ENCODE measurements at places on chromosomes 3 and 15.

DNA sequence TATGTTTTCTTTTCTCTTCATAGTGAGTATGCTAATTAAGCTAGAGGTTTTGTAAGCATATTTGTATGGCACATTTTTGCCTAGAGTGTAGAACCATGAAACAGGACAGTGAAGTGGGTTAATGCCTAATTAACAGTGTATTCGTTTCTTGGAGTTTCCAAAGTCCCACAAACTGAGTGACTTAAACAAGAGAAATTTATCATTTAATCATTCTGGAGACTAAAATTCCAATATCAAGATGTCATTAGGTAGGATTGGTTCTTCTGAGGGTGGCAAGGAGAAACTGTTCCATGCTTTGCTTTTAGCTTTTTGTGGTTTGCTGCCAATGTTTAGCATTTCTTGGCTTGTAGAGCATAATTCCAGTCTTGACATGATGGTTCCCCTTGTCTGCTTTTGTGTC, 734.2 kb downstream of the NAALADL2 start:
- no peak for DNase-seq

GRCh38 chr3:157335233-157336076, 101.2 kb upstream of the PTX3 start:
- DNase-seq, result peak; percentile 55

DNA sequence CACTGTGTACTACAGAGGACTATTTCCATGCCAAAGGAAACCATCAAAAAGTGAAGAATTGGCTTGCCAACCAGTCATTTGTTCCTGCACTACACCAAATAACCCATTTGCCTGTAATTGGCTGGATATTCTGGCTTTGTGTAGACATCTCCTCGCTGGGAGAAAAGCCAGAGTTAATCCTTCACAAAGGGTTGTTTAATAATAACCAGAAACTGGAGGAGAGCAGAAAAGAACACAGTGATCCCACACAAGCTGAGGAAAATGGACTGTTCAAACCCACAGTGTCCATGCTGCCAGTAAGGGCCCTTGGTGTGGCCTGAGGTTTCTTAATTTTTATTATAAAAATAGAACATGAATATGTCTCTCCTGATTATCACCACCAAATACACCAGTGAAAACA, 294.0 kb downstream of the RORA start:
- no peak for DNase-seq

DNA sequence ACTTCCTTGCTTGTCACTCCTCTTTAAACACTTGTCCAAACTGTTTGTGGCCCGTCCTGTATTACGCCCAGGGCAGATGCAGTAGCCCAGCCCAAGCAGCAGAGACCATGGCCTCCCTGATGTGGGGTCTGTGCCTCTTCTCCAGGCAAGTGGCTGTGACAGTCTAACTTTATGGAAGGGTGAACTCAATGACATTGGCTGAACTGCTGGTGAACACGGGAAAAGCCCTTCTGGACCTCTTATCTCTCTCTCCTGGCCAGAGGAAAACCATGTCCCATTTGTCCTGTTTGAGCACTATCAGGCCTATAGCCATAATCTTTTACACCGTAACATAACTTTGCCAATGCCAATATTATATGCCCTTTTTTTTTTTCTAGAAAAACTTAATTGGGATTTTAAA, 67.6 kb downstream of the SMAD3 start:
- DNase-seq, result no peak

- DNase-seq, result no peak
These were observed 79.7 kb upstream of the ZNF280D start for GRCh38 chr15:56812961-56813360.

DNA sequence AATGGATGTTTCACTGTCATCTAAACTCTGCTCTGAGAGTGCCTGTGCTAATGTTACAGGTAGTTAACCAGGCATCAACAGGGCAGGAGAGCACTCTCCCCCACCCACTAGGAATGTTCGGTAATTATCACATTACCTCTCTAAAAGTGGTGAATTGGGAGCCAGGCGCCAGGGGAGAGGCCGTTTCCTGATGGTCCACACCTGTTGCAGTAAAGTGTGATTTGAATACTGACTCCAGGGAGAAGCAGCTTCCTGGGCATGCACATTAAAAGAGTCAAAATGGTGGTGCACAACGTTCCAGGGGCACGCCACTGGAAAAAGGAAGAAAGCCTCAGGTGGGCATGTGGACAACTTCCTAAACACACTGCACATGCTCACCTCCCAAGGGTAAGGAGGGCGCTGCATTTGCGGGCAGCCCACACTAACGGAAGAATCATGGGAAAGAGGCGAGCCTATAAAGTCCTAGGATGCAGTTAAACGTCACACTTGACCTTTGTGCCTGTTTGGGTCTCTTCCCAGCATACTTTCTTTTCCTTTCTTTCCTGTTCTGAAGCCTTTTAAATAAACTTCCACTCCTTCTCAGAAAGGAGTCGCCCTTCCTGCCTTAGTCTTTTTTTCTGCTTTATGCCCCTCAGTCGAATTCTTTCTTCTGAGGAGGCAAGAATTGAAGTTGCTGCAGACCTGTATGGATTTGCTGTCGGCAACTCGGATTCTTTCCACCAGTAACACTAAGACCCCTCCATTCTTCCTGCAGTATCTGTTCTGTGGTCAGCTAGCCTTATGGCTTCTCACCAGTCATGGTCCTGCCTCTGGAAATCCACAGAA, 28.9 kb upstream of the GPD1L start:
- no peak for DNase-seq

DNA sequence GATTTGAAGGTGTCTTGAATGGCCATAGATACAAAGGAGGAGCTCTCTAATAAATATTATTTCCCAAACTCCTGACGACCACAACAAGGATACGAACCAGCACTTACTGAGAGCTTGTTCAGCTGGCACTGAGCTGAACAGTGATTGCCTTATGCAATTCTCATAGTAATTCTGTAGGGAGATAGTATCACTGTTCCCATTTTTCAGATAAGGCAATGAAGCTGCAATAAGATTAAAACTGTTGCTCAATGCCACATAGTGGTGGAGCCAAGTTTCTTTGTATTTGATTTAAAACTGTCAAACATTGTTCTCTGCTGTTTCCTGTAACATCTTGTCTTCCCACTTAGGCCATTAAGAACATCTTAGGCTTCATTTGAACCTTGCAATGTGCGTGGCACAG, 163.9 kb downstream of the RPLP1 start:
- no peak for DNase-seq

- no peak for DNase-seq
These were observed 105.5 kb downstream of the IL1RAP start for GRCh38 chr3:190619353-190619752.

- no peak for DNase-seq
These were observed 30.9 kb downstream of the VIPR1 start for GRCh38 chr3:42533161-42533897.

DNA sequence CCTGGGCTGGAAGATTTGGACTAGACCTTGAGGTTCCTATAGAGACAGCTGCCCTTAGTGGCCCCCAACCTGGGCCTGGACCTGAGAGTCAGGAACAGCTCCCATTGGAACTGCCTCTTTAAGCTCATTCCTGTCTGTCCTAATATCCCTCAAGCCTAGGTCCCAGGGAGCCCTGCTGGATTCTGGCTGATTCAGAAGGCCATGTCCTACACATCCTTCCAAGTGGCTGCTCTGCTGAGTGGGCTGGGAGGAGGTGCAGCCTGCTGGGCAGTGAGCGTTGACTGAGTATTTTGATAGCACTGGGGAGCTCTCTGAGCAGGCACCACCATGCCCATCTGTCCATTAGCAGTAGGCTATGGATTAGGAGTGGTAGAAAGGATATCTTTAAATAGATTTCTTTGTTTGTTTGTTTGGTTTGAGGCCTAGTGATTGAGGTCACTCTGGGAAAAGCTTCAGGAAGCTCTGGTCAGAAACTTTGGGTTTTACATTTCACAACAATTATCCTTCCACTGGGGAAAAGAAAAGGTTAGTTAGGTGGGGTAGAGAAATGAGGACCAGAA, 54.6 kb upstream of the ATOSA start:
- DNase-seq, result no peak

DNA sequence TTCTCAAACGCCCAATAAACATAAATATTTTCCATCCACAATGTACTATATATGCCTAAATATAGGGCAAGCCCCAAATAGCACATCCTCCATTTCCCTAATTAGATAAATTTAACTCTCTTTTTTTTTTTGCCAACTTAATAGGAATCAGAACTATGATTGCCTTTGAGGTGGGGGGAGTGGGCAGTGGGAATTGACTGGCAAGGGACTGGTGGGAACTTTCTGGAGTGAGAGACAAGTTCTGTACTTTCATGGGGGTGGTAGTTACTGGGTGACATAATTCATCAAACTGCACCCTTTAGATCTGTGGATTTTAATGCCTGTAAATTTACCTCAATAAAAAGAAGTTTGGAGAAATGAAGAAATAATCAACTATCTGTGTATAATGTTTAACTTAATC, 88.2 kb upstream of the CTDSPL start:
- no peak for DNase-seq

- DNase-seq, result peak; percentile 76
These were observed 229.1 kb upstream of the ARHGEF26 start for GRCh38 chr3:153892126-153892525.

GRCh38 chr15:80447077-80447476, 42.9 kb downstream of the ARNT2 start:
- no peak for DNase-seq

DNA sequence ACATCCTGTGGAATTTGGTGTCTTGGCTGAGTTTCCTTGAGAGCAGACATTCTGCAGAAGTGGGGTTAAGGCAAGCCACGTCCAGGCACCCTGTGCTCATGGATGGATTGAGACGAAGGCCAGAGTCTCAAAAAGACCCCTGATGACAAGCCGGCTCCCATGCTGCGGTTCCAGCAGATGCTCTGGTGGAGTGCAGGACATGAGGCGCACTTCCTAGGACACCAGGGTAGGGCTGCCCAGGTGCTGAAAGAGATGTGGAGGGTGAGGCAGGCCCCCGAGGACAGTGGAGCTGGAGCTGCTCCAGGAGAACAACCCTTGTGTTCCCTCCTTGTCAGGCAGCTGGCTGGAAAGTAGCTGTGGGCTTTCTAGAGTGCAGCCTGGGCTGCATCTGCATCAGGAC, 81.0 kb downstream of the ASB7 start:
- DNase-seq, result no peak

GRCh38 chr15:95990833-95991232, 339.7 kb upstream of the NR2F2 start:
- no peak for DNase-seq

DNA sequence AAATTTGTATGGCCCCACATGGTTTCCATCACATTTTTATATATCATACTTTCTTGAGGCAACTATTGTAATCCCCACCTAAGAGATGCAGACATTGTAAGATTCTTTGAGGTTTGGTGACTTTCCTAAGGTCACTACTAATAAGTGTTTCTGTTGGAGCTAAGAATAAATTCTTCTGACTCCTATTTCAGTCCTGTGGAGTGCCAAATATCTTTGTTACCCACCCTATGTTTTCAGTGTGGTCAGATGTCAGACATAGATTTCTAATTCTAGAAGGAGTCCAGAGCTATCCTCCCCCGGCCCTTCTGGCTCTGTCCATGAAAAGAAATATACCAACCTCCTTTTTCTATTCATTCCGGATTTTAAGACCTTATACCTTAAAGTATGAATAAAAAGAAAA, 46.2 kb upstream of the FILIP1L start:
- peak; percentile 57 for DNase-seq

- DNase-seq, result no peak
These were observed 96.8 kb downstream of the ANXA2 start for GRCh38 chr15:60301024-60301423.

DNA sequence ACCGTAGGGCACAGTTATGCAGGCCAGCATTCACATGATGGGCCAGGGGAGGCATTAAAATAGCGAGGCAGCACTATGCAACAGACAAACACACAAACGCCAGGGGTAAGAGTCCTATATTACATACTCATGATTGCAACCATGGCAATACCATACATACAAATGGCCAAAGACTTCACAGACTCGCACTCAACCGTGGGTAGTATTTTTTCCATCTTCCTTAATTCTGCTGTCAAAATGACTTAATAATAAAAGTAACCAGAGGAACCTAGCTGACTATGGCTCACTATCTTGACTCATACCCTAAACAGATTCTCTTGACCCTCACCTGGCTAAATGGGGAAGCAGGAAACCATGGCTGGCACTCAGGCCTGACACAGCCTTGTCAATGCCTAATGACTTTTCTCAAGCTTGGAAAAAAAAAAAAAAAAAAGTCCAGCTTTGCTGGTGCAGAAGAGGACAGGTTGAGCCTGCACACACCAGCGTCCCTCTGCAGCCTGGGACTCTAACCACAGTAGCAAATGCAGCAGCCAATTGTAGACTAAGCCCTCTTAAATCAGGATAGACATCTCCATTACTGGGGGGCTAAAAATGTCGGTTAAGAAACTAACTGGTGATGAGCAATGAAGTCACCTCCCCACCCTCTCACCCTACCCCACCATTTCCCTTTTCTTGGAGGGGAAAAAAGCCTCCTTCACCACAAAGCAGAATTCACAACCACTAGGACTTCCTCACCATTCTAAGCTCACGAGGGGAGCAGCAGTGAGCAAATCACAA, 23.1 kb downstream of the CCDC12 start:
- DNase-seq, result no peak

DNA sequence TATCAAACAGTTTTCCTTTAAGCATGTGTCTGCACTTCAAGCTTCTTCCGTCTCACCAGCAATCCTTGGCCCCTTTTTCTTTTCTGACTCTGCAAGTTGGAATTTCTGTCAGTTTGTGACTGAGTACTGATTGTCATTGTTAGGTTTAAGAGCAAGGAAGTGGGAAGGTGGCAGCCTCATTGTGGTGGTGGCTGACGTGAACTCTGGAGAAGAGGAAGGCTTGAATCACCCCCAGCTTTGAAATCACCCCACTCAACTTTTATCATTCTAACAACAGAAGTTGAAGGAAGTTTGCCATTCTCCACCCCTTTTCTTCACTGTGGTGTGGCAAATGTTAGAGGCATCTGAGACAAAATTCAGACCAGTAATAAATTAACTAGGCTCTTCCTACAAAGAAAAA, 231.6 kb upstream of the AGTR1 start:
- DNase-seq, result peak; percentile 73

DNA sequence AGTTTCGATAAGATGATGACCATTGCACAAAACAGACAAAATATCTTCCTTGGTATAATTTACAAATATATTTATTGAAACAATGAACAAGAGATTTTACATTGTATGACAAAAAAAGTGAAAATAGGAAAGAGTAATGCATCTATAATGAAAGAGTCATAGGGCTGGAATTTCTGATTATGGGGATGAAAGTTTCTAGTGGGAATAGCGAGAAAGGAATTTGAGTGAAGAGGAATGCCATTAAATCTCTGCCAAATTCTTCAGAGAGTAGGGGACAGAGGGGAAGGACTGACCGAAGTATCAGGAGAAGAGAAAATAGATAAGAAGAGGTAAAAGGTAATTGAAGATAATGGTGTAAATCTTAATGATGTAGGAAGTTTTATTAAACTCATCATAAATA, 125.4 kb downstream of the VGLL3 start:
- DNase-seq, result peak; percentile 82
